ENCODE measurements at places on chromosomes 4 and X.

DNA sequence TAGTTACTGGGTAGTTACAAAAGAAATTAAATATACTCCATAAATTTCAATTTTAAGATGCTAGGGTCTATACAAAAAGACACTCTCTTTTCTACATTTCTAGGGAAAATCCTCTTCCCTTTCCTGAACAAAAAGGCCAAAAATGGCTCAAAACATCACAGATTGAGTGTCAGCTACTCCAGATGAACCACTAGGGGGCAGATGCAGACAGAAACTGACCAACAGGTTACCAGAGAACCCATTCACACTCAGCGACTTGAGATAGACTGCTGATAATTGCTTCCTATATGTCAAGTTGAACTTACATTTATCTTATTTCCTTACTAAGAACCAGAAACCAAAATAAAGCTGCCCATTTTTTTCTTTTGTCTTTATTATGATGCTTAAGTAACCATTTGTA, 83.4 kb upstream of the MID1IP1 start:
- DNase-seq, result no peak

DNA sequence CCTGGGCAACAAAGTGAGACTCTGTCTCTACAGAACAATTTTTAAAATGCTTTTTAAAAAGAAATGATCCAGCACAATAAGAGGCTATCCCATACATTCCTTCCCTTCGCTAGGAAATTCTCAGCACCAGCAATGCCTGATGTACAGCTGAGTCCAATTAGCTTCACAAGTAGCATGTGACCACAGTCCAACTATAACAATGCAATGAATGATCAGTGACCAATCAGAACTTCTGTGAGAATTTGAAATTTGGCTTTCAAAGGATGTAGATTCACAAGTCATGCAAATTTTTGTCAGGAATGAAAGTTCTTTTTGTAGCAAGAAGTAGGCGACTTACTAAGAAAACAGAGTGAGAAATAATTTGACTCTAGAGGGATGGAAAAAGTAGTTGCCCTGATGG, 278.5 kb upstream of the UGT8 start:
- no peak for DNase-seq

DNA sequence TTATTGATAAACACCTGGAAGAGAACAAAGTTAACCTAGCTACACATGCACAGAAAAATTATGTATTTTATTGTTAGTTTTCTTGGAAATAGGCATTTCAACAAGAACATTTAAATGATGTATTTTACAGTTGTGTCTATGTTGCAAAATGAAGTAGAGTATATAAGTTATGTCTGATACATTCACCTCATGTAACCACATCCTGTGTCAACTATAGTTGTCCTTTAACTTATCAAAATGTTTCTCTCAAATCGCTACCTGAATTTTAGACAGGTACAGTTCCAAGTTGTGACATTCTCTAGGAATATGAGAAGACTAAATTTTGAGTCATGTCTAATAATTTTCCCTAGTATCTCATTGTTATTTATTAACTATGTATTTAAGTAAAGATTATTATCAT, 27.2 kb upstream of the TNIP3 start:
- DNase-seq, result no peak

DNA sequence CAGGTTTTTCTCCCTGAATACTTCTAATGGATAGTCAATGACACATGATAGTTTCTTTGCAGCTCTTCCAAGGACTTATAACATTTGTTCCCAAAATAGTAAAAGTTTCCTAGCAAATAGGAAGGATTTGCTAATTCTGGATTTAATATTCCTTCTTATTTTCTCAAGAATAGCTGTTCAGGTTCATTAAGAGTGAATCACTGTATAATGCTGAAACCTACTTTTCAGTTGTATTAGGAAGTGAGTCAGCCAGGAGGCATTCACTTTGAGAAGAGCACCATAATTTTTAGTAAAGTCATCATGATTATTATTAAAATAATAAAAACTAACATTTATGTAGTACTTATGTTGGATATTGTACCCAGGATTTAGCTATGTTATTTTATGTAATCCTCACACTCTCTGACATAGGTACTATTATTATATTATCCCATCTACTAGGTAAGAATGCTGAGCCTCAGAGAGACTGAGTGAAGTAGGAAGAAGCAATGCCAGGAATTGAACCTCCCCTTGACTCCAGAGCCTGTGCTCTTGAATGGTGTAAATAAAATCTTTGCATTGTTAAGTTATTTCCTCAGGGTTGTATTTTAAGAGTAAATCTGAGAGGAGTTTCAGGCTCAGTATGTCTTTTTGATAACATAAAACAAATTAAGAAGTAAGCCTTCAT, 114.8 kb downstream of the REELD1 start:
- no peak for DNase-seq

- no peak for DNase-seq
Observed at GRCh38 chr4:569958-570667, 6.0 kb downstream of the TMEM271 start.

- no peak for DNase-seq
Observed at GRCh38 chrX:102599951-102600579, 750 bp downstream of the ARMCX5 start.

GRCh38 chr4:83113429-83113786, 1.1 kb downstream of the PLAC8 start:
- no peak for DNase-seq

DNA sequence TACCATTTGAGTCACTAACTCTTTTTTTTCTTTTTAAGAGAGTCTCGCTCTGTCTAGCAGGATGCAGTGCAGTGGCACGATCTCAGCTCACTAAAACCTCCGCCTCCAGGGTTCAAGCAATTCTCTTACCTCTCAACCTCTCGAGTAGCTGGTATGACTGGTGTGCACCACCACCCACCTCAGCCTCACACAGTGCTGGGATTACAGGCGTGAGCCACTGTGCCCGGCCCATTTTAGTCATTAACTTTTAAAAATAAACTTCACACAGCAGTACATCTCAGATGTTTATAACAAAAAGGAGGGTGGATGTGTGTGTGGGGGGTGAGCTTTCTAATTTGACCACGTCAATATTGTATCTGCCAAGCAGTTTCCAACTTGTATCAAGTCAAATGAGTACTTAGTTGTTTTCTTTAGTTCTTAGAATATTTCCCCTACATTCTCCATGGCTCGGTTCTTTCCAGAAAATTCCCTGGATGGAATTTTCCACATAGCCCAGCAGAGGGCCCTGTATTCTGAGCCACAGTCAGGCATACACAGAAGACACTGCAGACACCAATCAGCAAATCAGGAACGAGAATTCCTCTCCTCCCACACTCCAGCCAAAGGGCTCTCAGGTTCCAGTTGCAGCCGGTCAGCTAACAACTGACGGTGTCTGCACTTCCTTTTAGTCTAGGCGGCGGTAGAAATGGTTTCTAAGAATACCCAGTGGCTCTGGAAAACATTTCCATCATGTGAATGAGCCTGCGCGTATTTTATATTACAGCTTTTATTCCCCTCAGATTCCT, 20.1 kb upstream of the ARAF start:
- DNase-seq, result no peak

GRCh38 chr4:37224854-37225253, 19.7 kb upstream of the NWD2 start:
- no peak for DNase-seq

GRCh38 chr4:123709336-123709735, 312.7 kb downstream of the SPRY1 start:
- DNase-seq, result no peak

DNA sequence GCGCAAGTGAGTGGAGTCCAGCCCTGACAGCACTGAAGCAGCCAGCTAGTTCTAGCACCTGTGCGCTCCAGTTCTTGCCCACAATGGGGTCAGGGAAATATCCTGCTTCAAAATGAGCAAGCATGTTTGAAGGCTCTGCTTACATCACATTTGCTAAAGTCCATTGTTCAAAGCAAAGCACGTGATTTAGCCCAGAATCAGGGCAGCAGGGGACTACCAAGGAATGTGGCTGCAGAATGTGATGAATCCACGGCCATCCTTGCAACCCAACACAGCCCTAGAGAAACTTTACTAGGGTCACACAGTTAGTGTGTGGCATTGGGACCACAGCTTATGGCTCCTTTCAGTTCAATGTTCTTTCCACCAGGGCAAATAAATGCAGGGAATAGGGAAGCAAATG, 47.3 kb upstream of the SMIM31 start:
- no peak for DNase-seq

GRCh38 chr4:20311856-20312255, 60.2 kb downstream of the SLIT2 start:
- DNase-seq, result no peak

DNA sequence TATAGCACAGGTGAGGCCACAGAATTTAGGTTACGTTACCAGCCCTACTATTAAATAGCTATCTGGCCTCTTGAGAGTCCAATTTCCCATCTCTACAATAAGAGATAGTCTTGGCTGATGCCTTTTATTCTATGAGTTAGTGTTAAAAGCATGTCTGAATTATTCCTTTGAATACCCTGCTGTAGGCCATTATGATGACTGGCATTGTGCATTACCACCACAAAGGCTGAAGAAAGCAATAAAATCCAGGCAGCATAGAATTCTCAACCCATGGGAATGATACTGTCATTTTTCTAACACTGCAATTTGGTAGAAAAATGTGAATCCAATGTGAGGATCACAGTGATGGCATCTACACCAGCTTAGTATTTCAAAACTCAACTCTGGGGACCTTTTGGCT, 51.4 kb downstream of the OTC start:
- DNase-seq, result no peak

DNA sequence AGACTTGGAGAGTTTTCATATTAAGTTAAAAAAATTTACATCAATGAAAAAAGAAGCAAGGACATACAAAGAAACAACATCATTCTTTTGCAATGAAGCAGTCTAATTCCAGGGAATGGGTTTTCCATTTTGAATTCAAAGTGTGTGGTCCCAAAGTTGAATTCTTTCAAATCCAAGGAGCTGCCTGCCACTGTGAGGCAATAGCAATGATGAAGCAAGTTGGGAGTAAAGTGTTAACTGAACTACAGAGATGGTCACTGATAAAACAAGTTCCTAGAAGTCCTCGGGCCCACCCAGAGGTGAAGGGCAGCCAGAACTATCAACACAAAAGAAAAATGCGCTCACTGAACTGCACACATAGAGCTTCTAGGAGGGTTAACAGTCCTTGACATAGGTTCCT, 115.9 kb downstream of the RAB28 start:
- DNase-seq, result no peak

DNA sequence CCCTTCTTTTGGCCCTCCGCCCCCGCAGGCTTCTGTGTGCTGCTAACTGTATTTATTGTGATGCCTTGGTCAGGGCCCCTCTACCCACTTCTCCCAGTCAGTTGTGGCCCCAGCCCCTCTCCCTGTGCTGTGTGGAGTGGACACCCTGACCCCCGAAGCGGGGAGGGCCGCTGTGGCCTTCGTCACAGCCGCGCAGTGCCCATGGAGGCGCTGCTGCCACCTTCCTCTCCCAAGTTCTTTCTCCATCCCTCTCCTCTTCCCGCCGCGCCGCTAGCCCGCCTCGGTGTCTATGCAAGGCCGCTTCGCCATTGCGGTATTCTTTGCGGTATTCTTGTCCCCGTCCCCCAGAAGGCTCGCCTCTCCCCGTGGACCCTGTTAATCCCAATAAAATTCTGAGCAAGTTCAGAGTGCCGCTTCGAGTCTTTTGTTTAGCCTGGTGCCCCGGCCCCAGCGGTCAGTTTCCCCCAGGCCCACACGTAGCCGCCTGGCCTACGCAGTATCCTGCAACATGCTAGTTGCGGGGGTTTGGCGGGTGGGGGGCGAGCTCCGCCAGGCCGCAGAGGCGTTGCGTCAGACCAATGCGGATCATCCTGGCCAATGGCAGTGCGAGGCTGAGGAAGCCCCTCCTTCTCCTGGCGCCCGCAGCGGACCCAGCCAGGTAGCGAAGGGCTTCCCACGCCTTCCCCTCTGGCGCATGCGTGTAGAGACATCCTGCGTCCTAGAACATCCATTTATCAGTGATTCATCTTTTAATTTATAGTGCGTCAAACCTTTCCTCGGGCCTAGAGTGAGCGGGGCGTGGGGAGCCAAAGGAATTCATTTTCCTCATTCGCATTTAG, 5.6 kb upstream of the KANTR start:
- no peak for DNase-seq

DNA sequence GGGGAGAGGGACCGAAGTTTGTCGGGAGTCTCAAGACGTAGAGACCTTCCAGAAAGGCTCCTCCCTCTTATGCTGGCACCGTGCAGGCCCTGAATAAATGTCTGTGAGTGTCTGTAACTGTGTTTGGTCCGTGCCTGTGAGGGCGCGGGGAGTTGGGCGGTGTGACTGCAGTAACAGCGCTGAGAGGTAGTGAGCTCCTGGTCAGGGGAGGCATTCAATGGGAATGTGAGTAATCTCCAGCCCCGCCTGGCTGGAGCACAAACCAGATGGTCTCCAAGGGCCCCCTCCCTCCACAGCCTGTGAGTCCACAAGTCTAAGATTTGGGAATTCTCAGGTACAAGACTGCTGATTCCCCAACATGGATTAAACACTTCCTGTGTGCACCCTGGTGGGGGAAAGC, 100.0 kb downstream of the HMX1 start:
- no peak for DNase-seq

- no peak for DNase-seq
Observed at GRCh38 chr4:184444215-184444952, 30.0 kb downstream of the IRF2 start.

GRCh38 chrX:46792810-46793188, 33.9 kb upstream of the SLC9A7 start:
- DNase-seq, result no peak

- no peak for DNase-seq
Observed at GRCh38 chr4:95058991-95059390, 301.2 kb downstream of the BMPR1B start.

GRCh38 chr4:178275671-178276360, 833.6 kb upstream of the AGA start:
- DNase-seq, result no peak

- DNase-seq, result no peak
Observed at GRCh38 chrX:123964156-123964834, 2.8 kb downstream of the STAG2 start.

Data from stimulated activated CD8-positive, alpha-beta memory T cell treated with anti-CD3 and anti-CD28 coated beads, Interleukin-7, amount 100 ng/mL, for 1 hour (primary cell).